ENCODE measurements at places on chromosomes 12 and 14.

DNA sequence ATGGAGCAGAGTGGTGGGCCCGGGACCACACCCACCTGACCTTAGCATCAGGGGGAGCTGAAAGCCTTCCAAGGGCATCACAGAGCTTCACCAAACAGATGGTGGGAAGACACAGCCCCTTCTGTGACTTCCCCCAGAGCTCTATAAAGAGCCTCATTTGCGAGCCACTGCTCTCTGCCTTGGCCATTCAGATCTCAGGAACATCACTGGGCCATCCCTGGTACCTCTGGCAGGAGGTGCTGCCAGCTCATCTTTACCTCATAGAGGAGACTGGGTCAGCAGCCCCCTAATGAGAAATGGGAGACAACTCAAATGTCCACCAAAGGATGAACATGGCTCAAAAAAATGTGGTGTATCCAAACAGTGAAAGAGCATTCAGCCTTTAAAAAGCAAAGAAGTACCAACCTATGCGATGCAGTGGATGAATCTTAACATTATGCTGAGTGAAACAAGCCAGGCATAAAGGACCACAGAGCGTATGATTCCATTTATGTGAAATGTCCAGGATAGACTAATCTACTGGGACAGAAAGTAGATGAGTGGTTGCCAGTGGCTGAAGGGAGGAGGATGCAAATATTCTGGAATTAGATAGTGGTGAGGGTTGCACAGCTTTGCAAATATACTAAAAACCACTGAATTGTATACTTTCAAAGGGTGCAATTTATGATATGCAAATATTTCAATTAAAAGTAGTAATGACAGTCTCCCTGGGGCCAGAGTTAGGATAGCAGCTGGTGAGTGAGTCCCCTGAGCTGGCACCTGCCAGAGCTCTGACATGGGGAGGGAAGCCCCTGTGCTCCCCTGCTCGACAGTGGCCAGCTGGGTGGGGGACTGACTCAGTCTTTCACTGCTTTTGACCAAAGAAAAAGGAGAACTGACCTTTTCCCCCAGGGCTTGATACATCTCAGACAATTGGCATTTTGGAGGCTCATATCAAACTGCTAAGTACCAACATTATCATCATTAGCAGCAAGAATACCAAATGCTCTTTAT, 116.6 kb downstream of the GCH1 start:
- no peak for DNase-seq

GRCh38 chr12:65152012-65152411, 17.4 kb upstream of the LEMD3 start:
- DNase-seq: no peak

DNA sequence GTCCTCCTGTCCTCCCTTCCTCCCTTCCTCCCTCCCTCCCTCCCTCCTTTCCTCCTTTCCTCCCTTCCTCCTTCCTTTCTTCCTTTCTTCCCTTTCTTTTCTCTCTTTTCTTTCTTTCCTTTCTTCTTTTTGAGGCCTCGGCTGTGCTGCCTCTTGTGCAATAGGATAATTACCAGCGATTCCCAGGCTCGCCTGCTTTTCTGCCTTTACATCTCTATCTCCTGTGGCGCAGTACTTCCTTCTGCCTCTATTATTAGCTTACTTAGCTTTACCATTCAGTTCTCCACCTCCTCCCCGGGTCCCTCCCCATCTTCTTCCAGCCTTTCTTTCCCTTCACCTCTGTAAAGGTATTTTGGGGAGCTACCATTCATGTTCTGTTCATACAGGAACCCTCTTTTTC, 19.9 kb downstream of the ETV6 start:
- no peak for DNase-seq

DNA sequence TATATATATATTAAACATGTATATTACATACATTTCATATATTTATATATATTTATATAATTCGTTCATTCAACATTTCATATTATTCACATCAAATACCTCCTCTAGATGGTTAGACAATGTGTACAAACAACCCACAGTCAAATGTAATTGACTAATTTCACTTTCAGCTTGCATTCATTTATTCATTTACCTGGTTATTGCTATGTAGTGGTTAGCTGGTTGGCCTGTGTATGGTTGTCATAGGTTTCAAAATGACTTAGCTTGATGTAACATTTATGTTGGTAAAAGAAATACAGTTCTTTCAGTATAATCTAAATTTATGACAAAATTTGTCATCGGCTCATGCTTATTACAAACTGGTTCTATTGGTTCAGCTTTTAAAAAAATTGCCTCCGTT, 389 bp downstream of the OR4K13 start:
- no peak for DNase-seq

- no peak for DNase-seq
Measured at GRCh38 chr12:115455268-115455681, 771.3 kb upstream of the TBX3 start.

DNA sequence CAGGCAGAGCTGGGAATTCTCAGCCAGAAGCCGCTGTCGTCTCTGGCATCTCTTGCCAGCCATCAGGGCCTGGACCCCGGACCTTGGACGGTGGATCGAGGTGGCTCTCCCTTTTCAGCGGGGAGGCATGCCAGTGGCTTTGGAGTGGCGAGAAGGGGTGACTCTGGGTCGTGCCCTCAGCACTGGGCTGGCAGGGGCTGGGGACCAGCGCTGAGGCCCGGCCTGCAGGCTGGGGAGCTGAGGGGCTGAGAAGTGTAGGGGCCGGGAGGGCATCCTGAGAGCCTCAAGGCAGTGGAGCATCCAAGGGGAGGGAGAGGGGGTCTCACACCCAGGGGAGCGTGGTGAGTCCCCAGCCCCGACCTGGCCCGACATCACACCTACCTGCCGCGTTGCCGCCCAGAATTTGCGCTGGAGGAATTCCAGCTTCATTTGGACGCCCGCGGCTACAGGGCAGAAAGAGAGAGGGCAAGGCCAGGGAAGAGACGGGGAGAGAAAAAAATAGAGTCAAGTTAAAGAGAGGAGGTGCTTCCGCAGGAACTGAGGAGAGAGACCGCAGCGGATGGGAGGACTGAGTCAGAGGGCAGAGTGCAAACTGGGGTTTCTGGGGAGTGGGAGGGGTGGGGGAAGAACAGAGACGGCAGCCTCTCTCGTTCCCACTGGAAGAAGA, 9.0 kb upstream of the LRTM2 start:
- no peak for DNase-seq

- no peak for DNase-seq
Measured at GRCh38 chr12:971991-972390, 19.0 kb upstream of the ERC1 start.

DNA sequence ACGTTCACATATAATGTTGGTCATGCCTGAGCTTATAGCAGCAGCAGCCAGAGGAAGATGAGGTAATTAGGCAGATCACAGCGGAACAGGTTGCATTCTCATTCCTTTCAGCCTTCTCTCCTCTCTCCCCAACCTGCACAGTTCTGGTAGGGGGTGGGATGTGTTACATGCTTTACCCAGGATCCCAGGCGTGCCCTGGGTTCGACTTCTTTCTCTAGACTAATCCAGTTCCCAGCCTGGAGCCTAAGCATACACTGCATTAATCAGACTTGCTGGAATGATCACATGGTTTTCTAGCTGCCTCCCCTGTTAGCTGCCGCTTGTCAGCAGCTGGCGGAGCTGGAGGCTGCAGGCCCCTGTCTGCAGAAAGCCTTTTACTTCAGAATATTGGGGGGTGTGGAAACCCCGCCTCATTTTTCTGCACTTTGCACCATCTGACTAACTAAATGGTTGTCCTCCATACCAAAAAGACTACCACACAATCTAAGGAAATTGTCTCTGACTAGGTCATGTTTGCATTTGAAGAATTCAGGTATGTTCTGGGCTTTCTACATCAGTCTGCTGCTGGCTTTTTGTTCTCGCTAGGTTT, 46.0 kb upstream of the EVL start:
- peak; percentile 38 for DNase-seq

- no peak for DNase-seq
Measured at GRCh38 chr14:77615361-77616132, 890 bp downstream of the SPTLC2 start.

DNA sequence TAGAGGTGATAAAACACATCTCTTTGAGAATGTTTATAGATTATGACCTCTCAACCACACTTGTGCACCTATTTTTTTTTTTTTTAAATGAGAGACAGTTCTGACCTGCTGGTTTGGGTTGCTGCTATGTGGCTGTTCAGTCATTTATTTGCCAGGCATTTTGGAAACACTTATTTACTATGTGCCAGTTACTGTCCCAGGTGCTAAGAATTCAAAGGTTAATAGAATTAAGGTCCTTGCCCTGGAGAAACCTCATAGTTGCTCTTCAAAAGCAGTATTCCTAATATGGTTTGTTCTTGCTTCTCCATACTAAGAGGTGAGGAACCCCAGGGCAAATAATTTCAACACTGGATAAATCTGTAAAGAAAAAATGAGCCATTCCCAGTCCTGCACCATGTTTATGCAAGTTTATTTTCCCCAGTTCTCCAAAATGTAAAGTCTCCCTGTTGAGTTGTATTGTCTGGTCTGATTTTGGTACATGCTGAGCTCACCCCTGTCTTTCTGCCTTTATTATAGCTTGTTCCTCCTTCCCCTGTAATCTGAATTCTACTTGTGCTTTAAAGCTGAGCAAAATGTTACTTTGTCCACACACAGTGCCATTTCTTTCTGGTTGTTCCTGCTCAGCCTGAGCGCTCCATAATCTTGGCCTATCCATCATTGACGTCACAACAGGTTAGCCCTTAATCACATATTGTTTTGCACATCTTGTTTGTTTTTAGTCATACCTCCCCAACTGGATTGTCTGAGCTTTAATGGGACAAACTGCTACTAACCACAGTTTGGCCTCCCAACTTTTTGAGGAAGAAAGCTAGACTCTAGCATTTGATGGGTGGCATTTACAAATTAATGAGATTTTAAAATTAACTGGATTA, 56.7 kb downstream of the SRGAP1 start:
- no peak for DNase-seq

- DNase-seq: peak; percentile 45
Measured at GRCh38 chr14:80587096-80587724, 354.3 kb downstream of the CEP128 start.

- DNase-seq: no peak
Measured at GRCh38 chr12:24231298-24231697, 281.8 kb upstream of the SOX5 start.

GRCh38 chr14:97271451-97271960, 474.3 kb downstream of the VRK1 start:
- no peak for DNase-seq

GRCh38 chr14:37545174-37545573, 49.9 kb downstream of the FOXA1 start:
- DNase-seq: peak; percentile 8

GRCh38 chr12:66446276-66446675, 144.0 kb downstream of the HELB start:
- no peak for DNase-seq

DNA sequence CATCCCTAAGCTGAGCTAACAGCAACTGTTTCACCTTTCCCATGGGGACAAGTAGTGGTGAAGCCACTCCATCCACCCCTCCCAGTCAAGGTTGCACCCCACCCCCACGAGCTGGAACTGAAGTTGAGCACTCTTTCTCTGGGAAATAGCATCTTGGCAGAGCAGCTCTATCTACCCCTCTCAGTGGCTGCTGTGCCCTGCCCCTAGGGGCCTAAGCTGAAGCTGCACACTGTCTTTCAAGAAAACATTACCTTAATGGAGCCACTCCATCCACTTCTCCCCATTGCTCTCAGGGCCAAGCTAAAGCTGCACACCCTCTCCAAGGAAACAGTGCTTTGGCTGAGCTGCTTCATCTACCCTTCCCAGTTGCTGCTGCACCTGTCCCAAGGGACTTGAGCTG, 170.6 kb upstream of the CCDC196 start:
- no peak for DNase-seq

DNA sequence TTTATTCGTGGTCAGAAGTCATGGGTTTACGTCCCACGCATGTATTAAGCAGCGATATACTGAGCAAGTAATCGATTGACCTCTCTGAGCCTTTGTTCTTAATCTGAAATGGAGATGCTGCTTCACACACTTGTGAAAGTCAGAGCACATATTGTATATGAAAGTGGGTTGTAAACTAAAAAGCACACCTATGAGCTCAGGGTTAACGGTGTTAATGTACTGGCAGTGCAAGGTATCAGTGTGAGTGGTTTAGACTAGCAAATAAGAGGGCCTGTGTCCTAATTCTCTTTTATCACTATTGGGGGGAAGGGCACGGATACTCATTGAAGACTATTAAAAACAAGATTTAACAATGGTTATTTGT, 676 bp downstream of the MRPL42 start:
- no peak for DNase-seq

DNA sequence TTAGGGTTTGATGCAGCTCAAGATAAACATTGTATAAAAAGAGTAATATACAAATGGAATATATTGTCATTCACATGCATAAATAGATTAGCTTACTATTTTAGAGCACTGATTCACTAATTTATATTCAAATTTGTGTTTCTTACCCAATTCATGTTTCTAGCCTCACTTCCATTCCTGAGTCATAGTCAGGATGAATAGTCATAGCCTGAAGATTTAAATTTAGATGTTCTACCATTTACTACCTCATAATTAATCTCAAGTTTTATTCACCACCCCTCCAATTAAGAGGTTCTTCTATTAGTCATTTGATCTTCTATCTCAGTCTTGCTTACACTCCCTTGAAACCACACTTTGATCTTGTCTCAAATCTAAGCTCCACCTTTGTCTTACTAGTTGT, 38.7 kb downstream of the ANO4 start:
- DNase-seq: no peak

GRCh38 chr14:101584055-101584859, 23.0 kb downstream of the DIO3 start:
- DNase-seq: peak; percentile 81

DNA sequence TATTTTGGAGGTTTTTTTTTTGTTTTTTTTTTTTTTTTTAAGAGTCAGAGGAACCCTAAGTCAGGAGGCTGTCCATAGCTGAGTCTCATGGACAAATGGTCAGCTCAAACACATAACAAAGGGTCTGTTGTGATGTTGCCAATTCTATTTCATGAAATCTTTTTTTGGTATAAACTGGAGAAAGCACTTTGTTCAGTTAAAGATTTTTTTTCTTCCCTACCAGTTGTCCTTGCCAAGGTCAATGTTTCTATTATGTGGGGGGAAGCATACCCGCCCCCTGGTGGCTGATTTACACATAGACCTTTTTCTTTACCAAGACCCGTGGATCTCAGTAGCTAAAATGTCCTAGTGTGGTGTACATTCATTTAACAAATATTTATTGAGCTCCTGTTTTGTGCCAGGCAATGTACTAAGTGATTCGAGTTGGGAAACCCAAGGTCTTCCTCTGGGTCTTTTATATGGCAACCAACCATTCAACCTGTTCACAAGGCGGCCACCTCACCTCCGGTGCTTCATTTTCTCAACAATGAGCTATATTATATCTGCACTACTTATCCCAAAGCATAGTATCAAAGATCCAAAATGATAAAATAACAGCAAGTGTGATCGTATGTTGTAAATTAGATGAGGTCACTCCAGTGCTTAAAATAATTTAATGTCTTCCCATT, 214.5 kb downstream of the PAH start:
- peak; percentile 77 for DNase-seq

Measured in fibroblast of skin of scalp (primary cell).